ENCODE measurements at places on chromosomes 11 and 22.

- DNase-seq = no peak
Observed at GRCh38 chr11:132140056-132140455, 769.6 kb downstream of the NTM start.

DNA sequence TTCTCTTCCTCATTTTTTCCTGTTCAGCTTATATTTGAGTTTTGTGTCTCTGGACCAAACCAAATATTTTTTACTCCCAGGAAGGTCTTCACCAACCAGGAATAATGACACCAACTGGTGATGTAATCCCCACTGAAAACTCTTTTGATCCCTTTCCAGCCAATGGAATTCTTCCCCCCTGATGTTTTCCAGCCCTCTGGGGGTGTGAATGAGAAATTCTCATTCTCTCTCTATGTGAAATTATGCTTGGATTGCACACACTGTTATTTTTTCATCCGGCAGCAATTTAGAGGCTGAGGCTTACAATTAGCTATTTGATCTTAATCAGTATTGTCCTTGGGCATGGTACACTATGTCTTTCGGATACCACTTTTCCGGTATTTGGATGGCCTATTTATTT is 39.5 kb upstream of the SLC1A2 start:
- DNase-seq = no peak

DNA sequence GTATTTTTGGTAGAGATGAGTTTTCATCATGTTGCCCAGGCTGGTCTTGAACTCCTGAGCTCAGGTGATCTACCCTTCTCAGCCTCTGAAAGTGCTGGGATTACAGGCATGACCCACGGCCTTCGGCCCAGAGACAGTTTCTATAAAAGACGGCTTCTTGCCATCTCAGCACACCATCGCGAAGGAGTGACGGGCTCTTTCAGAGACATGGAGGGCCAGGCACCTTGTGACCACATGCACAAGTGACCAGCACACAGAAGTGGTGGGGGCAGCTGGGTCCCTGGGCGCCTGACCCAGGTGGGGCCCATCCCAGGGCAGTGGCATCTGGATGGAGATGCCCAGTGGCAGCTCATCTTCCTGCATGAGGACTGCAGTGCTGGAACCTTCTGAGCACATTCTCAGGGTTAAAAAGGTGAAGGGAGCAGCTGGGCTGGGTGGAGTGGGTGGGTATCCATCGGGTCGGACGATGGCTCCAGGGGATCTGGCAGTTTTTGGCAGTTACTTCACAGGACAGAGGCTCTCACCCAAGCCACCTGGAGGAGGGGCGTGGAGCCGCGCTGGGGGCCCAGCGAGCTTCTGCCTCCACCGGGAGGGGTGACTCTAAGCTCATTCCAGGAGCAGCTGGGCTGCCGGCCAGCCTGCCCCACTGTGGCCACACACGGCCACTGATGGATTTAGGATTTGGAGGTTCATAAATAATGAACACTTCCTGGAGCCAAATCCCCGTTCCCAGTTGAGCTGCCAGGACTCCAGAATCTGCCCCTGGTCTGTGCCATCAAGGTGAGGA is 373.0 kb downstream of the CTTN start:
- no peak for DNase-seq

- DNase-seq = no peak
Observed at GRCh38 chr11:43278193-43278956, 33.4 kb upstream of the API5 start.

- no peak for DNase-seq
Observed at GRCh38 chr22:27105142-27106025, 448.0 kb downstream of the MIAT start.

DNA sequence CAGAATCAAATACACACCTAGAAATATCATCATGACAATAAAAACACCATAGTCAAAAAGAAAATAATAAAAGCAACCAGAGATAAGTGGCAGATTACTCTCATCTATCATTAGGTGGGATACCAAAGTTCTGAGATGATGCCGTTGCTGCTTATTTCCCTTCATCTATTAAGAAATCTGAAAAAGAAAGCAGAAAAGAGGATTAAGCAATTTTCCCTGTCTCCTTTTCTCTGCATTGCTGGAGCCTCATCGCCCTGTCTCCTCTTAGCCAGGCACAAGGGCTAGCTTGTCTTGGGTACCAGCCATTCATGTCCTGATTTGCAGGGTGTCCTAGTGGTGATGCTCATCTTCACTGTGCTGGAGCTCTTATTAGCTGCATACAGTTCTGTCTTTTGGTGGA is 3.9 kb upstream of the MS4A14 start:
- no peak for DNase-seq

DNA sequence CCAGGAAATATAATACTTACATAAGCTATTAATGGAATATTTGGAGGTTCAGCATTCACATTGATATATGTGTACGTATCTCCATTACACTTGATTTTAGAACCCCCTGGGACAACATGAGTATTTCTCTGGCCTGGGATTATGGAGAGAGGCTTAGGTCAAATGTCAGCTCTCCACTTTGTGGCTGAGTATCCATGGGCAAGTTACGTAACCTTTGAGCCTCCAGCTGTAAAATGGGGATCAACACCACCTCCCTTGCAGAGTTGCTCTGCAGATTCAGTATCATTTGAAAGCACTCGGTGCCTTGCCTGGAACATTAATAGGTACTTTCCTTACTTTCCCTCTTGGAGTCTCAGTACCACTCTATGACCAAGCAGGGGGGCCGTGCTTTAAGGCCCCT is 33.2 kb downstream of the C22orf31 start:
- DNase-seq = no peak

Measured in stimulated activated CD4-positive, alpha-beta T cell treated with anti-CD3 and anti-CD28 coated beads, Interleukin-12 subunit alpha, Interleukin-12 subunit beta, amount 100 ng/mL, for 24 hours (primary cell).